NCI-H1105 treated with DMSO at 0.1 percent for 48 hours (cell line): ENCODE measurements at places on chromosomes 1 and 21.

DNA sequence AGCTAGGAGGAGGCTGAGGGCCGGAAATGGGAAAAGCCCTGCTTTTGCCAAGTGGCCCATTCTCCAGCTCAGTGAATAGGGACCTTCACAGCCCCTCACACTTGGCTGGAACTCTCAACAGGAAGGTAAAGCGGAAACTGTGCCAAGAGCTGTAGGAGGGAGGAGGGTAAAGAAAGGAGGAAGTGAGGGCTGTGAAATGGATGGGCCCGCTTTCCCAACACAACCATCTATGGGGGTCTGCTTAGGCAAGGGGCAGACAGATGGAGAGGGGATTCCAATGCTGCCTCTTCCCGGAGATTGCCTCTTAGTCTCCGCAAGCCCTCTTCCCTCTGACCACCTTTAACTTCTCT lies 5.2 kb downstream of the INKA2 start:
- no peak for DNase-seq

GRCh38 chr1:198121056-198121826 lies 35.6 kb upstream of the NEK7 start:
- no peak for DNase-seq

GRCh38 chr1:77828098-77828497 lies 48.6 kb downstream of the MIGA1 start:
- no peak for DNase-seq

- no peak for DNase-seq
These were observed 1.5 kb downstream of the TTC34 start for GRCh38 chr1:2799811-2800663.

DNA sequence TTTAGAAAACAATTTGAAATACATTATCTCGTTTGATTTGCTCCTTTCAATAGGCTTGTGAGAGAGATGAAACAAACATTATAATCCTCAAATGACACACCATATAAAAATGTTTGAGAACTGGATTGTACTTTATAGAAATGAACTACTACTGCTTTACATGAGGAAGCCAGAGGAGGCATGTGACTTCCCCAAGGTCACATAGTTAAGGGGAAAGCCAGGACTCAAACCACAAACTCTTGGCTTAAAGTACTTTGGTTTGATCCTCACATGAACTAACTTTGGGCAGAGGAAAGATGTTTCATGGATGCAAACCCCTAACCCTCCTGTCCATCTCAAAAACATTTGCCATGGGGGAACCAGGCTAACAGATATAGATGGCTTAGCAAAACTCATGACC lies 4.7 kb downstream of the ARHGEF11 start:
- DNase-seq = no peak

- no peak for DNase-seq
These were observed 102.2 kb downstream of the OLFML2B start for GRCh38 chr1:161921491-161921890.
